ENCODE measurements at places on chromosomes 4 and X.

DNA sequence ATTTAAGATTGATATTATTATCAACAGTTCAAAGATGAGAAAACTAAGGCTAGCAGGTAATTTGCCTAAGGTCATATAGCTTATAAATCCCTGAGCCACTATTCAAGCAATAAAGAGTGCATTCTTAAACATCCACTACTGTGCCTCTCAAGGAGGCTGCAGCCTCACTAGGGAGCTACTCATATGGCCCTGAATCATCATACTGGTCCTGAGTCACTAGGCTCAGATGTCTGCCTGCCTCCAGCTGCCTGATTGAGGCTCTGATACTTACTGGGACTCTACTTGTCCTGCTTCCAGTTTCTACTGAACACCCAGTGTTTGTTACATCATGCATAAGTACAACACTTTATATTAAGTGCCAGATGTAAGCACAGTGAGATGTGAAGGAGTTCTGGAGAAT lies 110.7 kb downstream of the AASDH start:
- DNase-seq, result no peak

- no peak for DNase-seq
Measured at GRCh38 chr4:141356321-141356962, 135.7 kb downstream of the ZNF330 start.

GRCh38 chr4:7371210-7371941 lies 63.4 kb downstream of the PSAPL1 start:
- no peak for DNase-seq

- no peak for DNase-seq
Measured at GRCh38 chr4:101334963-101335572, 12.3 kb downstream of the PPP3CA start.

- no peak for DNase-seq
Measured at GRCh38 chr4:184165291-184165690, 52.4 kb downstream of the ENPP6 start.

DNA sequence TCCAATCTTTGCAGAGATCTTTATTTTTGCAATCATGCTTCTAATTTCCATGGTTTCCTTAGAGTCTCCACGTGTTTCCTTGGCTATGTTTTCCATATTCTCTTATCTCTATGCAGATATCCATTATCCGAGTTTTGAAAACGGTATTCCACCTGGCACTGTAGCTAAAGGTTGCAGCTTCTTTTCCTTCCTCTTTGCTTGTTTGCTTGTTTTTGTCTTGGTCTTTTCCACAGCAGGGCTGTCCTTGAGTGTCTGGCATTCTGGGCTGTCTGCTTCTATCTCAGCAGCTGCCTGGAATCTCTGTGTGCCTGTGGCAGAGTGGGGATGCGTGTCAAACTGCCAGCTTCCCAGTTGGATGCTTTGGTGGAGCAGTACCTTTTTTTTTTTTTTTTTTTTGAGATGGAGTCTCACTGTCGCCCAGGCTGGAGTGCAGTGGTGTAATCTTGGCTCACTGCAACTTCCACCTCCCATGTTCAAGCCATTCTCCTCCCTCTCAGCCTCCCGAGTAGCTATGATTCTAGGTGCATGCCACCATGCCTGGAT lies 46.9 kb downstream of the WFS1 start:
- DNase-seq, result no peak

GRCh38 chr4:33054656-33055196 lies 2334.6 kb downstream of the PCDH7 start:
- DNase-seq, result no peak

DNA sequence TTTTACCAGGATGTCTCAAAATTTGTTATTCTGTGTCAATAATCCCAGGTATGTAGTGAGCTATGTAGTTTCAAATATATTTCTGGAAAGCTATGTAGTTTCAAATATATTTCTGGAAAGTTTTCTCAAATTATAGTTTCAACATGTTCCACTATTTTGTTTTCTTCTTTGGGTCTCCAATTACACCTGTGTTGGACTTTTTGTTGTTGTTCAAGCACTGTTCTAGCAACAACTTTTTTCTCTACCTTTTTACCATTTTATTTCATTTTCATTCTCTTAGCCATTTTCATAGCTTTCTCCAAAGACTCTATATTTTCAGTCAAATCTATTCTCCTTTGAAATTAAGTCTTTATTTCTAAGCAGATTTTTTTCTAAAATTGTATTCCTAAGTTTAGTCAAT lies 88.4 kb downstream of the LCORL start:
- DNase-seq, result no peak

GRCh38 chr4:137768881-137769280 lies 236.6 kb upstream of the PCDH18 start:
- no peak for DNase-seq

GRCh38 chrX:13266641-13267345 lies 53.1 kb downstream of the ATXN3L start:
- no peak for DNase-seq

DNA sequence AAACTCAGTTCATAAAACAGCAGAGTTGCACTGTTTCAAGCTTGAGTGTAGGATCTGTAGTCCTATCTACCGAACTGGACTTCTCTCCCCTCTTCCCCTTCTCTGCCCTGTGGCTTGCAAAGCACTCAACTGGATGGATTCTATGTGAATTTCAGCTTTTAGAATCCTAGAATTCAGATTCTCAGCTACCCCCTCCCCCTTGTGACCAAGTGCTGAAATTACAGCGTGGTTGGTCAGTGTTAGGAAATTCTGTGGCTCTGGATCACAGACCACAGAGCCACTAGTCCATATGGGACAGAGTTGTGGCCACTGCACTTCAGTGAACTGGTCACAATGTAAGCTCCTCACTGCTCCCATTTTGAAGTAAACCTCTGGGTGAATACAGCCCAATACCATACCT lies 64.6 kb upstream of the TRPC5 start:
- DNase-seq, result no peak

DNA sequence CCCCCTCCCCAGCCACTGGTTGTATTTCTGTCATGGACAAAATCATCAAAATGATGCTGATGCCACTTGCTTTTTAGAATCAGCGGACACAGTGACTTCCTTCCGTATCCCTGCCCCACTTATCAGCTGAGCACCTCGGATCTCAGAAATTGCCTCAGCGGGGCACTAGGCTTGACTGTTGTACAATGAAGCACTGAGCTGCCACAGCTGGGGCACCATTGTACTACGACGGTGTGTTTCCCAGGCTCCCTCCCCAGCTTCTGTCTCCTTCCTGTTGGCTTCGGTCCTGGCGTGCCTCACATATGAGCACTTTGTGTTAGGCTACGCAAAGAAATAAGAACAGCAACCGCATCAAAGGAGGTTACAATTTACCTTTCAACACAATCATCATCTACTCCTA lies 82.4 kb downstream of the F11 start:
- no peak for DNase-seq

DNA sequence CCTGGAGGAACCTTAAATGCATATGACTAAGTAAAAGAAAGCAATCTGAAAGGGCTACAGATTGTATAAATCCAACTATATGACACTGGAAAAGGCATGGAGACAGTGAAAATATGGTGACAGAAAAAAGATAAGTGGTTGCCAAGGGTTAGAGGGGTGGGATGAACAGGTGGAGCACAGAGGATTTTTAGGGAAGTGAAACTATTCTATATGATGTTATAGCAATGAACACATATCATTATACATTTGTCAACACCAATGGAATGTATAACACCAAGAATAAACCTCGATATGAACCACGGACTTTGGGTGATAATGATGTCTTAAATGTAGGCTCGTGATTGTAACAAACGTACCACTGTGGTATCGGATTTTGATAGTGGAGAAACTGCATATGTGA lies 40.7 kb downstream of the NPY5R start:
- no peak for DNase-seq

- DNase-seq, result no peak
Measured at GRCh38 chr4:109465069-109465468, 31.5 kb downstream of the SEC24B start.

- no peak for DNase-seq
Measured at GRCh38 chrX:15529165-15529564, 28.6 kb downstream of the BMX start.

- no peak for DNase-seq
Measured at GRCh38 chr4:24655326-24655725, 71.0 kb upstream of the DHX15 start.
